CD4-positive, alpha-beta T cell (primary cell): ENCODE measurements at places on chromosomes 12 and 14.

GRCh38 chr12:1529862-1530591, 64.4 kb downstream of the FBXL14 start:
- H3K4me3 ChIP-seq: no peak overlapping the region
- no peak overlapping the region for H3K27ac ChIP-seq
- peaks cover 45% of the 10 kb centered on the region for H3K4me1 ChIP-seq
- peaks cover 80% of the 10 kb centered on the region for H3K27me3 ChIP-seq
- no peaks in the 10 kb centered on the region for H3K36me3 ChIP-seq

- DNase-seq: no peak
- no peak overlapping the region for H3K4me3 ChIP-seq
- H3K36me3 ChIP-seq: no peaks in the 10 kb centered on the region
- H3K27ac ChIP-seq: peak overlapping the region; percentile 16
- H3K4me1 ChIP-seq: peaks cover 54% of the 10 kb centered on the region
- no peaks in the 10 kb centered on the region for H3K27me3 ChIP-seq
Measured at GRCh38 chr14:105986894-105987284, 460.5 kb downstream of the TMEM121 start.

DNA sequence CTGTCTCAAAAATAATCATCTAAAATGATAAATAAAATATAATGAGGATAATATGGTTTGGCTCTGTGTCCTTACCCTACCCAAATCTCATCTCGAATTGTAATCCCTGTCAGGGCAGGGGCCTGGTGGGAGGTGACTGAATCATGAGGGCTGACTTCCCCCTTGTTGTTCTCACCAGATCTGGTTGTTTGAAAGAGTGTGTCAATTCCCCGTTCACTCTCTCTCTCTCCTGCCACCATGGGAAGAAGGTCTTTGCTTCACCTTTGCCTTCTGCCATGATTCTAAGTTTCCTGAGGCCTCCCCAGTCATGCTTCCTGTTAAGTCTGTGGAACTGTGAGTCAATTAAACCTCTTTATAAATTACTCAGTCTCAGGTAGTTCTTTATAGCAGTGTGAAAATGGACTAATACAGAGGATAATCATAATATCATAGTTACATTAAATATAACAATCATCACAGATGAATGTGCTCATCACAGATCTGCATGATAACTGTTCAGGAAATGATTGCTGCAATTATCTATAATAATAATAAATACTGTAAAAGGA, 12.6 kb downstream of the EFCAB11 start:
- H3K4me1 ChIP-seq: no peaks in the 10 kb centered on the region
- H3K4me3 ChIP-seq: no peak overlapping the region
- H3K27ac ChIP-seq: no peak overlapping the region
- H3K27me3 ChIP-seq: no peaks in the 10 kb centered on the region
- DNase-seq: no peak

DNA sequence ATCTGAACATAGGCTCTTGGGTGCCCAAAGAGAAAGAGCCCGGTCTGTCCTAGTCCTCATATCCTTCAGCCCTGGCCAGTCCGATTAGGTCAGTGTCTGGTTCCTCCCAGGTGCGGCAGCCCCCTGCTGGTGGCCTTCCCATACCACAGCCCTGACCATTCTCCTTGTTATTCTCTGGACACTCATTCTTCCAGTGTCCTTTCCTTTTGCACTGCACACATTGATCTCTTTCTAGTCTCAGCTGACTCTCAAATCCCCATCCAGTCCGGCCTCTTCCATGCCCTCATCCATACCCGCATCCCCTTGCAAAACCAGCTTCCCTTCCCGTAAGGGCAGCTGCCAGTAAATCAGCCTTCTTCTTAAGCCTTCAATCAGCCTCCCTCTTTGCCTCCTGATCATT, 1316.3 kb downstream of the TMEM121 start:
- H3K27ac ChIP-seq: no peak overlapping the region
- no peak overlapping the region for H3K4me3 ChIP-seq
- H3K27me3 ChIP-seq: no peaks in the 10 kb centered on the region

DNA sequence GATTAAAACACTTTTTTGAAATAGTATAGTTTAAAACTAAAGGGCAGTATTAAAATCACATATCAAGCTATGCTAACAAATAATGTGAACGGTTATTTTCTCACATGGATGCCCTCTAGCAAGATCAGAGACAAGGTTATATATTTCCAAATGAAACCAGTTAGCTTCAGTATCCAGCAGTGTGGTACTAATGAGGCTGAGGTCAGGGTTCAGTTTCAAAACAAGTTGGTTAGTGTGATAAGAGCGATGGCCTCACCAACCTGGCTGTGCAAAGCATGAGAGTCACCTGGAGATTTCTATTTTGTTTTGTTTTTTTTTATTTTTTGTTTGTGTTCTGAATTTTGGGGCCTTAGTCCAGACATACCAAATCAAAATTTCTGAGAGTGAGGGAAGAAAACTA, 352.2 kb upstream of the KITLG start:
- H3K36me3 ChIP-seq: no peaks in the 10 kb centered on the region
- H3K4me3 ChIP-seq: no peak overlapping the region
- H3K27me3 ChIP-seq: no peaks in the 10 kb centered on the region
- H3K4me1 ChIP-seq: no peaks in the 10 kb centered on the region

DNA sequence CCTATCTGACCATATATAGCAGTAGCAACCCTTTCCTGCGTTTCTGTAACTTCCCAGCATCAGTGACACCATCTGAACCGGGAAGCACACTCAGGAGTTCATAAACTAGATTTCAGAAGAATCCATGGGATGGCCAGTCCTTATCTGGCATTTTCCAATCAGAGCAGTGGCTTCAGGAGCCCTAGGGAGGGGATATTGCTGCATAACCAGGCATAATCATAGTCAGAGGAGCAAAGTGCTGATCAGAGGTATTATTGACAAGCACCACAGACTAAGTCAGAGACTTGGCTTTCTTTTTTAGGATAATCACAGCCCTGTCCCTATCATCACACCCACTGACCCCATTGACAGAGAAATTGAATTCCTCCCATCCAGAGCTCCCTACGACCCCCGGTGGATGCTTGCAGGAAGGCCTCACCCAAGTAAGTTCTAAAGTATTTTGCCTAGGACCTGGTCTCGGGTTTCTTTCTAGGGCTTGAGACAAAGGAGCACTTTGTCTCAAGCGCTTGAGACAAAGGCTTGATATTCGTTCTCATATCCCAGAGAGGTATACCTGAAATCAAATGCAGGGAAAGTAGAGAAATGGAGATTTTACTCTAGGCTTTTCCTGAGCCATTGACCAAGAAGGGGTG, 55.1 kb downstream of the FOXN4 start:
- DNase-seq: no peak
- H3K4me1 ChIP-seq: no peaks in the 10 kb centered on the region
- H3K27me3 ChIP-seq: no peaks in the 10 kb centered on the region
- no peak overlapping the region for H3K4me3 ChIP-seq
- peaks cover 18% of the 10 kb centered on the region for H3K36me3 ChIP-seq

- H3K36me3 ChIP-seq: no peaks in the 10 kb centered on the region
- no peaks in the 10 kb centered on the region for H3K4me1 ChIP-seq
- H3K27ac ChIP-seq: no peak overlapping the region
Measured at GRCh38 chr12:127277882-127278281, 989.1 kb upstream of the TMEM132C start.

DNA sequence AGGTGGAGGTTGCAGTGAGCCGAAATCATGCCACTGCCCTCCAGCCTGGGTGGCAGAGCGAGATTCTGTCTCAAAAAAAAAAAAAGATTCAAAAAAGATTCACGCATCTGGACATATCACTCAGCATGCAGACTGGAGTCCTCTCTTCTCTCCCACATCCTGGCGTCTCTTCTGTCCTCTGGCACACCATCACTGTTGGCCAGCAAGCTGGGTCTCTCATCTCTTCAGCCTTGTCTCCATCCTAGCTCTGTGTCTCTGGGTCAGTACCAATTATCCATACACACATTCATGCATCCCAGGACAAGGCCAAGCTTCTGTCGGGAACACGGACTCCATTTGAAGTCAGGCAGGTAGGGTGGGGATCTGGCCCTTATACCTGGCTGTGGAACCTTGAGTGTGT, 105.5 kb upstream of the MAP1LC3B2 start:
- no peak for DNase-seq
- H3K27me3 ChIP-seq: no peaks in the 10 kb centered on the region
- H3K36me3 ChIP-seq: no peaks in the 10 kb centered on the region
- no peak overlapping the region for H3K4me3 ChIP-seq
- H3K4me1 ChIP-seq: no peaks in the 10 kb centered on the region

DNA sequence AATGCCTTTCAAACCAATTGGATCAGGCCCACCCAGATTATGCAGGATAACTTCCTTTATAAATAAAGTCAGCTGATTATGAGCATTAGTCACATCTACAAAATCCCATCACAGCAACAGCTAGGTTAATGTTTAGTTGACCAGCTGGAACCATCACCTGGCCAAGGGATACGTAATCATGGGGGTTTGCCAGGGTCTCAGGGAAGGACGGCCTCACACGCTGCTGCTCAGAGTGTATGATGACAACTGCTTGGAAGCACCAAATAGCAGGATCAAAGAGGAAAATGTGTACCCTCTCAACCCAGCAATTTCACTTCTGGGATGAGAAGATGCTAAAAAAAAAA, 162.6 kb downstream of the SLC15A4 start:
- no peaks in the 10 kb centered on the region for H3K4me1 ChIP-seq
- DNase-seq: no peak
- H3K27ac ChIP-seq: no peak overlapping the region
- H3K4me3 ChIP-seq: no peak overlapping the region

GRCh38 chr12:49527361-49528130, 11.3 kb upstream of the KCNH3 start:
- H3K27me3 ChIP-seq: no peaks in the 10 kb centered on the region
- H3K27ac ChIP-seq: no peak overlapping the region
- DNase-seq: no peak
- no peak overlapping the region for H3K4me3 ChIP-seq

- H3K4me3 ChIP-seq: no peak overlapping the region
- no peaks in the 10 kb centered on the region for H3K27me3 ChIP-seq
- no peak overlapping the region for H3K27ac ChIP-seq
- H3K36me3 ChIP-seq: no peaks in the 10 kb centered on the region
- H3K4me1 ChIP-seq: no peaks in the 10 kb centered on the region
- DNase-seq: no peak
Measured at GRCh38 chr14:87754520-87755223, 238.3 kb downstream of the GALC start.

- no peaks in the 10 kb centered on the region for H3K36me3 ChIP-seq
- DNase-seq: no peak
- H3K4me1 ChIP-seq: no peaks in the 10 kb centered on the region
- H3K27me3 ChIP-seq: no peaks in the 10 kb centered on the region
- no peak overlapping the region for H3K27ac ChIP-seq
Measured at GRCh38 chr14:23380197-23380914, 3.5 kb downstream of the CMTM5 start.

DNA sequence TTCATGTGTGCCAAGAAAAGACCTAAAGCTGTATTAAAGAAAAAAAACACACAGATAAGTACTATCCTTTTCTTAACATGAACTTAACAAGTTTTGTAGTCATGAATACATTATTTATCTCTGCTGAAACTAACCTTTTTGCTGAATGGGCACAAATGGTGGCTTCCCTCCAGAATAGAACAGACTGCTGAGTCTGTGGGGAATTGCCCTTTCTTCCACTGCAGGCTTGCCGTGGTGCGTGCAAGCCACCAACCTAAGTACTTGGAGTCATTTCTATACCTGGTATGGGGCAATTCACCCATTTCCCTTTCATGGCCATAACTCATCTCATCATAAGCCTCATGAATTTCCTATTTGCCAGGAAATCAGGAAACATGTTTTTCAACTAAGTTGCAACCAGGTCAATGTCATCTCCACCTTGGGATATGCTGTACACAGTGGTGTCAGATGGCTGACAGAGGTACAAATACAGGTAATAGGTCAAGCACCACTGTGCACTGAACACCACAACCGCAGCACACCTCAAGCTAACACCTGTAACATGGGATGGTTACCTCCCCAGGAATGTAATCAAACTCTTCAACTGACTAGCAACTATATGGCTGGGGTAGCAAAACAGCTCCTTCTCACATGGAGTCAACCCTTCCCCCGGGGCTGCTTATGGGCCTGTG, 49.9 kb downstream of the CATSPERB start:
- no peaks in the 10 kb centered on the region for H3K36me3 ChIP-seq
- H3K27ac ChIP-seq: no peak overlapping the region
- no peaks in the 10 kb centered on the region for H3K27me3 ChIP-seq

DNA sequence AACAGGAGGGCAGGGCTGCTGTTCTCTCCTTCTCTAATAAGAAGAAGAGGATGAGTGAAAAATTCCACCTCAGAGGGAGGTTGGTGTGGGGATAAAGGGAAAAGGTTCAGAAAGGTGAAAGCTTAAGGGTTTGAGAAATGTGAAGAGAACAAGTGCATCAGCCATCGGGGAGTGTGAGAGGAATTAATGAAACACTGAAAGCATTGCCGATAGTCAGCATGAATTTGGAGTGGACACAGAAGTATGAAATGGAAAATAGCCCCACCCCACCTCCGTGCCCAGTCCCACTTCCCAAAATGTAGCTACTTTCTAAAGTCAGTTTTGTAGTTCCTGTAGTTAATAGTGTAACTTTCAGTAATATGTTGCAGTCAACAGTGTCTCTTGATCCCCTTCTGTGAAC, 33.4 kb downstream of the DIP2B start:
- peaks cover 17% of the 10 kb centered on the region for H3K4me1 ChIP-seq
- no peaks in the 10 kb centered on the region for H3K27me3 ChIP-seq
- H3K27ac ChIP-seq: no peak overlapping the region
- no peaks in the 10 kb centered on the region for H3K36me3 ChIP-seq
- DNase-seq: no peak

DNA sequence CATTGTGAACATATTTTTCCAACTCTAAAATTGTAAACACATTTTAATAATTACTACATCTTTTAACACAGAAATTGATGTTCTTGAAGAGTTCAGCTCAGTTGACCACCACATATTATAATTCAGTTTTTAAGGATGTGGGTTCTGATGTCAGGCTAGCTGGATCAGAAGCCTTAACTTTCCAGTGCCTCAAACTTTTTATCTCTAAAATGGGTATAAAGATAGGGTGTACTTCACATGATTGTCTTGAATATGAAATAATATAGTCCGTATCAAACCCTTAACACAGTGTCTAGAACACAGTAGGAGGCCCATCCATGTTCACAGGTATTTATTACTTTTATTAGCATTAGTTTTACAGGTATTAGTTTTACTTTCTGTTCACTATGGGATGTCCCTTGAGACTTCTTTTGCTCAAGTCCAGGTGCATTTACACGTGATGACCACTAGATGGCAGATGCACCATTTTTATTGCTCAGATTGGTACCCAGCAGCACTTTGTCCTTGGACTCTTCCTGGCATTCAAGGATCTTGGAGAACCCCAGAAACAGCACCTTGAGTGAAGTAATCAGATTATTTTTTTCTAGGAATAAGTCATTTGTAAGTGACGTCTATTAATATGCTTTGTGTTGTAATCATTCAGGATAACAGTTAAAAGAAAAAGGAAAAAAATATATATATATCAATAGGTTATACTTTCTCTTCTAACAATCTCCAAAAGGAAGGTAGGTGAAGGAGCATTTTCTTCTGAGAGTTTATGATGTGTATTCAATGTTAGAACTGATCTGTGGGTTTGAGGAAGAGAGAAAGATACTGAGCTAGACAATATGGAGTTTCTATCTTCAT, 580.2 kb downstream of the ETNK1 start:
- H3K27me3 ChIP-seq: no peaks in the 10 kb centered on the region
- DNase-seq: no peak
- H3K4me1 ChIP-seq: no peaks in the 10 kb centered on the region
- no peak overlapping the region for H3K27ac ChIP-seq

GRCh38 chr14:106010783-106011182, 484.4 kb downstream of the TMEM121 start:
- DNase-seq: no peak
- no peak overlapping the region for H3K27ac ChIP-seq
- H3K27me3 ChIP-seq: no peaks in the 10 kb centered on the region
- no peak overlapping the region for H3K4me3 ChIP-seq
- H3K36me3 ChIP-seq: no peaks in the 10 kb centered on the region

GRCh38 chr12:104177663-104178501, 37.7 kb upstream of the TXNRD1 start:
- H3K27me3 ChIP-seq: no peaks in the 10 kb centered on the region
- no peak overlapping the region for H3K4me3 ChIP-seq
- DNase-seq: no peak
- no peak overlapping the region for H3K27ac ChIP-seq
- no peaks in the 10 kb centered on the region for H3K4me1 ChIP-seq
- no peaks in the 10 kb centered on the region for H3K36me3 ChIP-seq
